Fibroblast of skin of back (primary cell): ENCODE measurements at places on chromosomes 12 and 14.

DNA sequence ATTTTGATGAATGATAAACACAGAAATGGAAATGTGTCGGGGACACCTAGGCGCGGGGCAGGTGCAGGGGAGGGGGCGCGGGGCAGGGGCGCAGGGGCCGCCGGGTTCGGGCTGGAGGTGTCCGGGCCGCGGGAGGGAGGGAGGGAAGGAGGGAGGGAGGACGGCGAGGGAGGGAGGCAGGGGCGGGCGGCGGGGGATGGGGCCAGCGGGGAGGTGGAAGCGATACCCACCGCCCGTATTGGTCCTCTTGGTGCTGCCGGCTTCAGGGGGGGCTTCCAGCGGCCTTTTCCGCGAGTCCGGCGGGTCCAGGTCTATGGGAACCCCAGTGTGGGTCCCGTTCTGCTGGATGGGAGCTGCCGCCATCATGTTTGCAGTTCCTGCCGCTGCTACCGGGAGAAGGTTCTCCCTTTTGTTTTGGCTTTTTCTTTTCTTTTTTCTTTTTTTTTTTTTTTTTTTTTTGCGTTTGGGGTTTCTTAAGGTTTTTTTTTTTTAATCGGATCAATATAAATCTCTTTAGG, 703 bp downstream of the NOVA1 start:
- DNase-seq, result no peak

DNA sequence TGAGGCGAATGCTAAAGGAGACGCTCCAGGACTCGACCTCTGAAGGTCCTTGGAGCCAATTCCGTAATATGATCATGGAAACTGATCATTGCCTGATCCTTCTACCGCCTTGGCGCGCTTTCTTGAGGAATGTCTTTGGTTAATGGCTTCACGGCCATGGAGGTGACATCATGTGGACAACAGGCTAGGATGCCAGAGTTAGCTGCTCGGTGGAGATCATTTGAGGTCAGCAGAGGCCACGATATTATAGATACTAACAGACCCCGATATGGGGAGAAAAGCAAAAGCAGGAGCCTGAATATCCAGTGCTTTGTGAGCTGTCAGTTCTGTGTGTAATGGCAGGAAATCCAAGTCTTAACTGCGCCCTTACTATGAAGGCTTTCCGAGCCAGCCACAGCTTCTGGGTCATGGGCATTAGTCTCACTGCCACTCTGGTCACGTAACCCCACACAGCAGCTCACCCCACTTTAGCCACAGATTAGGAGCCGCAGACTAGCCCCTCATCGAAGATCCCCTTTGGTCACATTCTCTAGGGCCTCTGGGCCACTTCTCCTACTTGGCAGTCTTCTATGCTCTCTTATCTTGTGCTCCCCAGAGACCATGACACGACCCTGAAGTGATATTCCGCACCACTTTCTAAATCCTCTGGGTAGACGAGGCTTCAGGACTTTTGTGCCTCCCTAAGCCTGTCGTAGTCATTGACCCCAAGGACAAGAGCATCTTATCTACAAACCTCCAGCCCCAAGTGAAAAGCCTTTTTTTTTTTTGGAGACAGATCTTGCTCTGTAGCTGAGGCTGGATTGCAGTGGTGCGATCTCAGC, 724 bp upstream of the CS start:
- DNase-seq, result no peak

- DNase-seq, result no peak
These were observed 161.1 kb upstream of the NOS1 start for GRCh38 chr12:117522559-117522958.

GRCh38 chr12:71439613-71440344, at the start of gene LGR5:
Gene LGR5, plus strand, starts transcription at chr12:71439798. Its CDS starts 283 bp downstream, at chr12:71440081.
- DNase-seq, result peak; percentile 74

- DNase-seq, result peak; percentile 26
These were observed 578.6 kb downstream of the SLC16A7 start for GRCh38 chr12:60174476-60174875.

DNA sequence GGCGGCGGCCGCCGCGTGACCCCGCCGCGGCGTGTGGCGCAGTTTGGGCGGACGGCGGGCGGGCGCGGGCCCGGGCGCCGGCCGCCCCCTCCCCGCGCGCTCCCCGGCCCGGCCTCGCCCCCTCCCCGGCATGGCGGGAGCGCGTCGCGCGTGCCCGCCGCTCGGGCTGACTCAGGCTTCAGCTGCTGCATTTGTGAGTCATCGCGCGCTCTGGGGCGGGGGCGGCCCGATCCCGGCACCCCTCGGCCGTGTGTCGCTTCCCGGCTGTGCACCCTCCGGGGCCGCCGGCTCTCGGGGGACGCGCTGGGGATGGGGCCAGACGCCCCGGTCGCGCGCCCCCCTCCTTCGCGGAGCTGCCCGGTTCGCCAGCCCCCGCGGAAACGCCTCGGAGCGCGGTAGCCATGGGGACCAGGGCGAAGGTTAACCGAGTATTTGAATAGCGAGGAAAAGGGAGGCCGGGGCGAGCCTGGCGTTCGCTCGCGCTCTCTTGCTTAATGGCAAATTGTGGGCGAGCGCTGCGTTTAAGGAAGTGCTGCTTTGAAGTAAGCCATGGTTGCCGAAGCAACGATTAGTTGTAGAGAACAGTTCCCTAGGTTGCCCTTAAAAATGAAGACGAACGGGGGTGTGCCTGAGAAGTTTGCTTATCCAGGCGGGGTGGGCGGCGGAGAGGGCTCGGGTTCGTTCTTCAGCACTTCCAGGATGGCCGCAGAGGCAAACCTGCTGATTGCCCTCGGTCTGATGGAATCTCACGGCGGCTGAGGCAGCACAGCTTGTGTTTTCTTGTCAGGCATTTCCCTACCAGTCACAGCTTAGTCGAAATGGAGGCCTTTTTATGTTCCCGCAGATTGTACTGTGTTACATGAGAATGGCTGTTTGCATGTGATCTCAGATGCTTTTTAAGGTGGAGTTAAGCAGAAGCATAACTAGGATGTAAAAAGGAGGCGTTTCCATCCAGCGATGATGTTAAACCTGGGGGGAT, 896 bp downstream of the EIF5 start:
- peak; percentile 80 for DNase-seq

- peak; percentile 99 for DNase-seq
These were observed 95.0 kb downstream of the LMNTD1 start for GRCh38 chr12:25458047-25458552.

DNA sequence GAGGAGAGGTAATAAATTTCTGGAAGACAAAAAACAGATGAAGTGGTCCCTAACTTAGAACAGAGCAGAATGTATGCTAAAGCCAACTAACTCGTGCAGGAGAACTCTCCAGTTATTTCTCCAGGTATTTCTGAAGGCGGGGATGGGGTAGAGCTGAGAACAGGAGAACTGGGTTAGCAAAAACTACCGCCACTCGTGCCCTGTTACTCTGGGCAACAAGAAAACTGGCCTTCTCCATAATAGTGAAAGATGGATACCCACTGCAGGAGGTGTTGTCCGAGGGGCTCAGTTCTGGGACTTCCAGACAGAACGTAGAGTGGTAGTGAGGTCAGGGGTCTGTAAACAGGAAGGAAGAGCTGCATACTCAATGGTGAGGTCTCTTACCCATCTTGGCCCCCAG, 187.3 kb upstream of the FRMD6 start:
- no peak for DNase-seq

- no peak for DNase-seq
These were observed 72.0 kb upstream of the CCND2 start for GRCh38 chr12:4201333-4202100.

- DNase-seq, result no peak
These were observed 3.0 kb downstream of the FOXJ2 start for GRCh38 chr12:8035440-8036010.

- no peak for DNase-seq
These were observed 40.7 kb downstream of the WNK1 start for GRCh38 chr12:793037-793436.

DNA sequence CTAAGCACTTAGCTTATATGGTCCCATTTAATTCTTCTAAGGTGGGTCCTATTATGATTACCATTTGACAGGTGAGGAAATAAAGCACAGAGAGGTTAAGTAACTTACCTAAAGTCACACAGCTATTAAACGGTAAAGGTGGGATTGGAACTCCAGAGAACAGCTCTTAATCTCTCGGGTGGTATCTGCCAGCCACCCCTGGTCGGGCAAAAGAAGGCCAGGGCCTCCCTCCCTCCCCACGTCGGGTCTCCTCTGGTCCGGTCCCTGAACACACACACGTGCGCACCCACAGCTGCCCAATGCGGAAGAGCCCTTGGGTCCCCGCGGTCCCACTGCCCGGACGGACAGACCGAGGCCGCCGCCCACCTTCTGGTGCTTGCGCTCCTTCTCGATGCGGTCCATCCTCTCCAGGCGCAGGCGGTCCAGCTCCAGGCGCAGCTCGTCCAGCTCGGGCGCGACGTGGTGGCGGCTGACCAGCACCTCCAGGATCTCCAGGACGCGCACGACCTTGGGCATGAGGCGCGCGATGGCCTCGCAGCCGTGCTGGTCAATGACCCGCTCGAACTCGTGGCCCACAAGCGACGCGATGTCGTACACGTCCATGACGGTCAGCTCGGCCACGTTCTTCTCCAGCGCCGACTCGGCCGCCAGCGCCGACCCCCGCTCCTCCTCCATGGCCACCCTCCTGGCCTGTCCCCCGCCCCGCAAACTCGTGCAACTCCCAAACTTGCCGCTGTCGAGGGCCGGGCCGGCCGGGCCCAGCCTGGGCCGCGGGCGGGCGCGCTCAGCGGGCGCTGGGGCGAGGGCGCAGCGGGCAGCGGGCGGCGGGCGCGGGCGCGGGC, 490 bp downstream of the RILPL1 start:
- peak; percentile 46 for DNase-seq

GRCh38 chr14:100425429-100425827, 102.3 kb downstream of the SLC25A47 start:
- DNase-seq, result no peak

GRCh38 chr14:65981192-65981843, 504.9 kb upstream of the CCDC196 start:
- no peak for DNase-seq

GRCh38 chr12:126780343-126780742, 1486.6 kb upstream of the TMEM132C start:
- no peak for DNase-seq

DNA sequence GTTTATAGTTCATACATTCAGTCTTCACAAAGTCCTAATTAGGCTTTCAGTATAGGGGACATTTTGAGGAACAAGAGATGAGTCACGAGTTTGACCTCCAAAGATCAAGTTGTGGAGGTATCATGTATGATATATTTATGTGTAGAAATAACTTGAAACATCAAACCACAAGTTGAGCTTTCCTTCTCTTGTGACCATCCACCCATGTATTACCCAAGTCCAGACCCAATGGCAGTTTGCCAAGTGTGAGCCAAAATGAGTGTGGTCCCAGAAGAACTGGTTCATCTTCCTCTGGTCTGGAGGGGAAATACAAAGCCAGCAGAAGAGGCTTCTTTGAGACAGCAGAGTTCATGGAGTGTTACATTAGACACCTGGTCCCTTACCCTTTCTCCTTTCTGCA, 104.9 kb downstream of the ATP23 start:
- no peak for DNase-seq

- no peak for DNase-seq
These were observed 73.3 kb downstream of the EID3 start for GRCh38 chr12:104376650-104377513.

GRCh38 chr14:89773644-89774316, 180.8 kb downstream of the EFCAB11 start:
- DNase-seq, result peak; percentile 33

DNA sequence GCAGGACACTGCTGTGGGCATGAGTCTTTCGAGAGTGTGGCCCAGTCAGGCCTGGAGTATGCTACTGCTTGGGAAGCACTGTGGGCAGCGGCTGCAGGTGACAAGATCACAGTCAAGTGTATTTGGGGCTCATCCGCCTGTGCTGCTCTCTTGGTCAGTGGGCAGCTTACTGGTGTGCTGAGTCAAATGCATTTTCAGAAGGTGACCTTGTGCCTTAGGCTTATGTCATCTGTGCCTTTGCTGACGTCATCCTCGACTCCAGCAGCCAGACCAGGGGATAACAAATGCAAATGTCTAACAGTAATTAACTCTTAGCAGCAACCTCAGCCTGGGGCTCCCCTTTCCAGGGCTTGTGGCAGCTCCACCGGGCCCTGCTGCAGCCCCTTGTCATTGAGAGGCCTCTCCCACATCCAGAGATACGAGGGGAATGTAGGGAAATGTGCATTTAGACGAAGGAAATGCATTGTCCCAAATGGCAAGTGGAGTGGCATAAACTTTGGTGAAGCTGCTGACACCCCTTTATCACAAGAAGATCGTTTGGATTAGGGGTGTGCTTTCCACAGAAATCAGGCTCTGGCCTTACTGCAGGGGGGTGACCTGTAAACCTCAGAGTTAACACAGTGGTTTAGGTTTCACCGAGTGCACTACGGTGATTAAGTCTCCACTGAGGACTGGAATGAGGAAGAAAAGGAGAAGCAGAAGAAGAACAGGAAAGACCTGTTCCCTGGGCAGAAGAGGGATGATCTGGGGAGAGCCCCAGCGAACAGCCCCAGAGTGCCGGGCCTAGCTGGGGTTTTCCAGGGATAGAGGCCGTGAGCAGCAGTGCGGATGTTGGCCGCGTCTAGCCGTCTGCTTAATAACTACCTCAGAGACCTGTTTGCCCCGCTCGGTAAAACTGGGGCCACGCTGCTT, 39.7 kb downstream of the PSMA6 start:
- no peak for DNase-seq

GRCh38 chr14:51978681-51979085, 10.7 kb upstream of the RTRAF start:
- DNase-seq, result no peak

- DNase-seq, result no peak
These were observed 10.6 kb downstream of the MYO1H start for GRCh38 chr12:109358154-109358869.

- peak; percentile 53 for DNase-seq
These were observed 48.5 kb downstream of the SAV1 start for GRCh38 chr14:50619569-50620141.

DNA sequence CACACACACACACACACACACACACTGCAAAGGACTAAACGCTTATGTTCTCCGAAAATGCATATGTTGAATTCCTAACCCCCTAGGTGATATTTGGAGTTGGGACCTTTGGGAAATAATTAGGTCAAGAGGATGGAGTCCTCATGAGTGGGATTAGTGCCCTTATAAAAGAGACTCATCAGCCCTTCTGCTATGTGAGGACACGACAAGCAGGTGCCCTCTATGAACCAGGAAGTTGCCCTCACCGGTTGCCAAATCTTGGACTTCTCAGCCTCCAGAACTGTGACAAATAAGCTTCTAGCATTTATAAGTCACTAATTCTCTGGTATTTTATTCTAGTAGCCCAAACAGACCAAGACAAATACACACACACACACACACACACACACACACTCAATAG, 20.7 kb upstream of the TCP11L2 start:
- no peak for DNase-seq

GRCh38 chr12:19444097-19444496, 4.8 kb downstream of the AEBP2 start:
- DNase-seq, result no peak

- DNase-seq, result no peak
These were observed 49.2 kb downstream of the TMEM132D start for GRCh38 chr12:129854591-129854990.

GRCh38 chr14:74521756-74522155, 28.2 kb downstream of the ISCA2 start:
- DNase-seq, result no peak

- DNase-seq, result no peak
These were observed at the start of gene MGAT4C for GRCh38 chr12:86256163-86256562. Gene MGAT4C, minus strand, starts transcription at chr12:86256391.

- DNase-seq, result no peak
These were observed 2.8 kb downstream of the L3HYPDH start for GRCh38 chr14:59481407-59481806.
